ENCODE measurements at places on chromosomes 5 and 9.

DNA sequence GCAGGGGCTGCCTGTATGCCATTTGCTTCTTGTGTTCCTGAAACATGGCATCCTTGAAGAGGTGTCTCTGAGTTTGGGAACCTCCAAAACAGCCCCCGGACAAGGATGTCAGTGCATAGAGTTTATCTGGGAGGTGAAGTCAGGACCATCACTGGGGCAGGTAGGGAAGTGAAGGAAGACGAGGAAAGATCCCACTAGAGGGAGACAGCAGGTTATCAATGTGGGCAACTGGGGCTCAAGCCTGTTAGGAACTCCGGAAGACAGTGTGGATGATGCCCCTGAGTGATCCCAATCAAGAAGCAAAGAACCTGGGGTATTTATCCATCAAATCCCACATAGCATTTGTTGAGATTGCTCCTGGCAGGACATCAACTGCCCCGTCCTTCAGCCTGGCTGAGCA lies 233.1 kb downstream of the AGTPBP1 start:
- no peak for DNase-seq

- peak; percentile 94 for DNase-seq
Observed at GRCh38 chr9:16825971-16826625, 44.4 kb downstream of the BNC2 start.

- DNase-seq, result no peak
Observed at GRCh38 chr5:88391116-88391515, 122.5 kb upstream of the TMEM161B start.

DNA sequence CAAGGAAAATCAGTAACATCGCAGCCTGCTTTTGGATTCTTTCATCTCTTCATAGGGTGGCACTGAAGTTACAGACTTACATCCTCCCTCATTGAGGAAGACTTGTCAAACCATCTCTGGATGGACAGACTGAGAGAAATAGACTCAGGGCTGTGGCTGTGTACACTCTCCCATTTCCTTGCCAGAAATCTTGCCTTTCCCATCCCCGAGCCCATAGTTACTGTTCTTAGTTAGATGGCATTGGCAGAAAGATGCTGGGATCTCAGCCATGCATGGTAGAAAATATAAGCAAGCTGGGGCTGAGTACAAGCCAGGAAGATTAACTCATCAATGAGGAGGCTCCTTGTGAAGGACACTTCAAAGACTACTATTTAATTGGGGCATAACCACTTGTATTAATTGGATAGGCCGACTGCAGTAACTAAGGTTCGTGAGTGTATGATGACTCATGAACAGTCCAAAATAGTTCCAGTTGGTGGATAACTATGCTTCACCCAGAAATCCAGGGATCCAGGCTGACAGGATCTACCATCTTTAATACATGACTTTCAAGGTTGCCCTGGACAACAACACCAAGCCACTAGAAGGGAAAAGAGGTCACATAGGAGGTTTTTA lies 137.9 kb downstream of the TMEM38B start:
- DNase-seq, result no peak

- DNase-seq, result peak; percentile 46
Observed at GRCh38 chr5:16980983-16981382, 44.9 kb upstream of the MYO10 start.

DNA sequence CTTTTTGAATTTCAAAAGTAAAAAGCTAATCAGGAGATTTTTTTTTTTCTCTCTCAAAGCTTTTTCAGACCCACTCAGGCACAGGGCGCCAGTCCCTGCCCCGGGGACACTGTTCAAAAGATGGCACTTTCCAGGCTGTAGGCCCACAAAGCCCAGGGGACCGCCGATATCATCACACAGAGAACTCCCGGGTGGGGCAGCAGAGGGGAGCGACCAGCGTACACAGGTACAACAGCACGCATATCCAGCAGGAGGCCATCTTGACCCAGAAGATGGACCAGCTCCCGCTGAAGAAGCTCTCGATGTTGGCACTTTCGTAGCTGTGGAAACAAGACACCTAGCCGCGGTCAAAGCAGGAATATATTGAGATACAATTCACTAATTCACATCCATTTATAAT lies 108.3 kb downstream of the THBS4 start:
- no peak for DNase-seq

- DNase-seq, result no peak
Observed at GRCh38 chr5:106408570-106408969, 1262.2 kb downstream of the EFNA5 start.

GRCh38 chr9:133261753-133262120 lies 13.3 kb downstream of the ABO start:
- no peak for DNase-seq

DNA sequence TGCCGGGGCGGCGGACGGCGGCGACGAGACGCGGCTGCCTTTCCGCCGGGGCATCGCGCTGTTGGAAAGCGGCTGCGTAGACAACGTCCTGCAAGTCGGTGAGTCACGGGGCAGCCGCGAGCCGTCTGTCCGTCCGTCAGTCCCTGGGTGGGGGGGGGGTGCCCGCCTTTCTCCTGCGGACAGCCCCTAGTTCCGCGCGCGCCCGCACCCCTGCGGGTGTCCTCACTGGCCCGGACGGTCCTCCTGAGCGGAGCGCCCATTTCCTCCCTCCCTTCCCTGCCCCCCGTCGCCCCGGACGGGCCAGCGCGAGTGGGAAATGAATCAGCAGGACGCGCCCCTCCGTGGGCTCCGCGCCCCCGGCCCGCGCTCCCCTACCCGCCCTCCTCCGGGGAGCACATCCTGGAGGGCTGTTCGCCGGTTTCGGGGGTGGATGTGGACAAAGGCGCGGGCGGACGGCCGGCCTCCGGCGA lies 828 bp downstream of the ZSWIM6 start:
- DNase-seq, result peak; percentile 67

- DNase-seq, result no peak
Observed at GRCh38 chr5:16810208-16810854, 125.8 kb downstream of the MYO10 start.

DNA sequence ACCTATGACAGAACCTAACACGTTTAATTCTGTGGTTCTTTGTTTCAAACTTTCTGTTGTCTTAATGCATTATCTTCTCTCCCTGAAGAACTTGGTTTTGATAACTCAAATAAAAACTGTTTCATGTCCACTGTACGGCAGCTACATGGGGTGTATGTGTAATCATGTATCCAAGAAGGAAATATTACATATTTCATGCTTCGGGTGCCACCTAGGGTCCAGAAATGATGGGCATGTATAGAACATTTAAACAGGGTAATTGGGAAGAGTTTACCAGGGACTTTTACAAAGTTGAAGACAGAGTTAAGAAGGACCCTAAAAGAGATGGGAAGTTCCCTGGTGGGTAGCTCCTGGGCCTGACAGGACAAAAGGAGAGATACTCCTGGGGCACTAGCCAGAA lies 291.3 kb downstream of the FBXL7 start:
- peak; percentile 45 for DNase-seq

Measured in fibroblast of skin of back (primary cell).